CD4-positive, alpha-beta T cell (primary cell): ENCODE measurements at places on chromosomes 2 and 18.

DNA sequence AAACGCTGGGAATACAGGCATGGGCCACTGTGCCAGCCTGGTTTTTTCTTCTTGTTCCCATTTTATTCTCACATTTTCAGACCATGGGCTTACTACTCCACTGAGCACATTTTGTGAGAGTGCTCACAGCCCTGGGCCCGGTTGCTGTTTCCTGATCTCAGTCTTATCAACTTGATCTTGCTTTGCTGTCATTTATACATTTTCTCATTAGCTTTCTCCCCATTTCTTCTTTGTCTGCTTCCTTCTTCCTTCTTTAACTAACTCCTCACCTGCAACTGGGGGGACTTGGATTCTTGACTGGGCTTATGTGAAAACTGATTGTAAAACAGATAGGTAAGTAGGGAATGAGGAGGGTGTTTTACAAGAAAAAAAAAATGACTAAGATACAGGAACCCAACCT lies 117.3 kb downstream of the PLB1 start:
- DNase-seq = peak; percentile 55

- no peak for DNase-seq
These were observed 380.7 kb upstream of the TRIB2 start for GRCh38 chr2:12335995-12336394.

DNA sequence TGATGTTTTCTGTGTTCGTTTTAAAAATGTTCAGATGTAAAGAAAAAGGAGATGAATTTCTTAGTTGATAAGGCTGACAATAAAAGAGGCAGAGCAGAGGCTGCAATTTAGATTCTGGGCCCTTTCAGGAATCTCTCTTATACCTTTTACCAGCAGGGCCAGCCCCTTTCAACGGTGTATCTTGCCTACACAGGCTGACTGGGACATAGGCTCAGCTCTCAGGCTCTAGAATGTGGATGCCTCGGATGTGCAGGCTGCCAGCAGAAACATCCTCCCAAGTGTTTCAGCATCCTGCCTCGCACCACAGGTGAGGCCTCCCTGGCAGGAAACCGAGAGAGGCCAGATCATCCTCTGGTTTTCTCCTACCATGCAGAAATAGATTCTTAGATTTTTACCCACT lies 3.4 kb downstream of the C2orf80 start:
- no peak for DNase-seq

DNA sequence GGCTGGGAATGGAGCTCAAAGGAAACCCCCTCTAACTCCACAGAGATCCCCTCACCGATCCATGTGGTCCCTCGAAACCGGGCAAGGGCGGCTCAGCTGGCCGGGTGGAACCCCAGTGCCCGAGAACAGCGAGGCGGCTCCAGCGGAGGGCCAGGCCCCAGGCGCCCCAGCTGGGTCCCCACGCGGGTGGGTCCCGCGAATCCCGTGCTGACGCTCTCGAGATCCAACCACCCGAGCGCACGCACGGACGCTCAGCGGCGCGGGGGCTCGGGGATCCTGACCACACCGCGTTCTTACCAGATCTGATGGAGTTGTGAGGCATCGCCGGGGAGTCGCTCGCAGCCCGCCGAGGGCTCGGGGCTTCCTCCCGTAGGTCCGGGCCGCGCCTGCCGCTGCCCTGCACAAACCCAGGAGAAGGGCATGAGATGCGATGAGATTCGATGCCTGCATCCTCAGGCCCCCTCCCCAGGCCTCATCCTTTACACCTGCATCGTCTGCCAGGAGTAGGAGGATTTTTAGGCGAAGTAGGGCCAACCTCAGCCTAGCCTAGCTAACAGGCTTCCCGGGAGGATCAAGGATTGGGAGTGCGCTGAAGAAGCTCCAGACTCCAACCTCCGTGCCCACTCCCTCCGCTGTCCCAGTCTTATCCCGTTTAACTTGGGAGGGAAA lies 514 bp downstream of the PAX8 start:
- no peak for DNase-seq

DNA sequence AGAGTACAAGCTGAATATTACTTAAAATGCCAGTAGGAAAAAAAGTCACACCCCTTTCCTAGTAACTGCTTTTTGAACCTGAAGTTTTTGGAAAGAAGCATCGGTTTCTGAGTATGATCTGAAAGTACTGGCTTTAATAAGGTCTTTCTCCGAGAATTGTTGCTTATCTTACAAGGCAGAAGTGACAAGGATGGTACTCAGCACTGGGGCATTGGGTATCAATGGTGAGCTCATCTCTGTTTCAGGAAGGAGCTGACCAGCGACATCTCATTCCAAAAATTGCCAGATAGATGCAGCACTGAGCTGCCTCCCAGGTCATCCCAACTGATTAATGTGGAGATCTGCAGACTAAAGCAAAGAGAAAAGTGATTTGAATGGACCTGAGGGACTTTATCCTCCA lies 85.4 kb downstream of the FMNL2 start:
- no peak for DNase-seq

DNA sequence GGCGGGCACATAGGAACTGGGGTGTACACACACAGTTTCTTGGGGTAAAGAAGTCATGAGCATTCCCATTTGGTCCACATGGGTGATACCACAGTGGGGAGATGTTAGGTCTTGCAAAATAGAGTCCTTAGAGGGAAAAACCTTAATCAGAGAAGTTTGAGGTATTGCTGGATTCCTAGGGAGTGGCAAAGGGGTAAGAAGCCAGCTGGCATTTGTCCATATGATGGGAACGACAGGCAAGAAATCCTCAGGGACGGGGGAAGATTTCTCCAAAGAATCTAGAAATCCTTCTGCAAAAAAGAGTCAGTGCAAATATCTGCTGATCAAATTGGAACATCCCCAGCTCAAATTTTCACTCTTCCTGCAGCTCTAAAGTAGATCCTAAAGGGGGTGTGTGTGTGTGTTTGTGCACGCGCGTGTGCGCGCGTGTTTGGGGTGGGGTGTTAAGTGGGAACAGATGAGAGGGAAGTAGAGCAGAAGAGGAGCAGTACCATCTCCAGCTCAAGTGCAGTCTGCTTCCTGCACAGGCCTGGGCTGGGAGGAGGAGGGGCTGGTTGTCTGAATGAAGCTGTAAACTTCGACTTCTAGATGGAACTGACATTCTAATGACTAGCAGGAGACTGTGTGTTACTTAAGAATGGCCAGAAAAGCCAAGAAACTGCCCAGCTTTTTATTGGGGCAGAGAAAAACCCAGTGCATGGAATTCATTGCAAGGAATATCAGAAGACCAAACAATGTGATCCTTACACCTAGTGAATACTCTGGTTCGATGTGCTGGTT lies 168.0 kb downstream of the SPP2 start:
- DNase-seq = no peak

DNA sequence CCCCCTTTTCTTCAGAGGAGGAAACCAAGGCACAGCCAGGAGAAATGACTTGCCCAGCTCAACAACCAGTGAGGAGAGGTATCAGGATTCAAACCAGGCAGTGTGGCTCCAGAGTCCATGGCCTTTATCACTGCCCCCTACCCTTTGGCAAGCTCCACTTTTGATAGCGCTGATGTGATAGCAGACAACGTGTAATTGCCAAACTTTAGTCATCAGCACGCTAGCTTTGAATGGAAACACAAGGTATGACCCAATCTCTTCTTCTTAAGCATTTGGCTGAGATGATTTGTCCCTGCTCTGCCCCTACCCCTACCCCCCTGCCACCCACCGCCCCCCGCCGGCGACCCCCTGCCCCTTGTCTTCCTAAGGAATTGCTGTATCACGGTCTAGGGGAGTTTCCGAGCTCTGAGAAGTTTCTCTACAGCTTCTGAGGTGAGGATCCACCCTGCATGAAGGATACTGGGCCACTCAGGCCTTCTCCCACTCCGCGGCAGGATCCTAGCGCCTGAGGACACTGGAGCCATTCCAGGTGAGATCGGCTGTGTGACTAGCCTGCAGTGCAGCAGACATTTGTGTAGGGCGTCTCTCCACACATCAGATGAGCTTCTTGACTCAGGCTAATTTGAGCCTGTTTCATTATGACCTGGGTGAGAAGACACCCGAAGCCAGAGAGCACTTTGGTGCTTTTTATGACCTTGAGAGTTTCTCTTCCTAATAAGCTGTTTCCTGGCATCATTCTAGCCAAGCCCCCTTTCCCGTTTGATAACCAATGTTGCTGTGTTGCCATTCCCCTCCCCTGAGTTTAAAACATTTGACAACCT lies 75.1 kb upstream of the MAP4K4 start:
- DNase-seq = no peak

DNA sequence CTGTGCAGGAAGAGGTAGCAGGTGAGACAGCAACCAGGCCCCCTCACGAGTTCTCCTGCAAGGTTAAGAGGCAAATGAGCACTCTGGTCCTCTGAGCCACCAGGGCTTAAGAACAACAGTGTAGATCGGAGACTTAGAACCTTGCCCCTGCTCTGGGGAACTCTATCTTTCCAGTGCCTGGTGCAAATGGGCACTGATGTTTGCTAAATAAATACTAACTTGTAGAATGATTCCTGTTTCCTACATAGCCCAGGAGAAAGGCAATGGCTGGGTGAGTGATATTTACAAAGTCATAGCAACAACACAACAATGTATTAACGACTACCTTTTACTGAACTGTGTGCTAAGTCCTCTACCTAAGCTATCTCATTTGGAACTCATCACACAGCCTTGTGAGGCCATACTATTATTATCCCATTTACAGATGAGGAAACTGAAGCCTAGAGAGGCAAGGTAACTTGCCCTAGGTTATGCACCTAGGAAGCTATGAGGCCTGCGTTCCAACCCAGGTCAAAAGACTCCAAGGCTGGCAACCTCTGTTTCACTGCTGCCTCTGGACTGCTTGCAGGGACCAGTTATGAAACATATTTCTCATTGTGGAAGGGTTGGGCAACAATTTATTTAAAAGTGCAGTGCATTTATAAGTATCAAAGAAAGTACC lies 4.3 kb downstream of the ATP8B1 start:
- DNase-seq = no peak

GRCh38 chr2:161400076-161400475 lies 16.0 kb upstream of the TBR1 start:
- no peak for DNase-seq

DNA sequence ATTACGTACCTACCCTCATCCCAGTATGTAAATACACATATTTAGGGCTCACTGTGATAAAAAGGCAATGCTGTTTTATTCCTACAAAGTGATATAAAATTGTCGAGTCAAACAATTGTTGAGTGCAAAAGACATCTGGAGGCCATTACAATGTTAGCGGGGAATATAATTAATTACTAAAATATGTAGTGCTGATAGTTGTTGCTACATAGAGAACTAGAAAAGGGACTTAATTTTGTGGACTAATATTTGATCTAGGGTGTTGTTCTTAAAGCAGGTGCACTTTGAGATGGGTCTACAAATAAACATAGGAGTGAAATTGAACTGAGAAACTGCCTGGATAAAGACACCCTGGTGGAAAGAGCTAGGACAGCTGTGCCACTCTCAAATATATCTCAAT lies 300.1 kb downstream of the NOL4 start:
- no peak for DNase-seq

GRCh38 chr2:72041638-72042111 lies 106.0 kb downstream of the CYP26B1 start:
- no peak for DNase-seq

DNA sequence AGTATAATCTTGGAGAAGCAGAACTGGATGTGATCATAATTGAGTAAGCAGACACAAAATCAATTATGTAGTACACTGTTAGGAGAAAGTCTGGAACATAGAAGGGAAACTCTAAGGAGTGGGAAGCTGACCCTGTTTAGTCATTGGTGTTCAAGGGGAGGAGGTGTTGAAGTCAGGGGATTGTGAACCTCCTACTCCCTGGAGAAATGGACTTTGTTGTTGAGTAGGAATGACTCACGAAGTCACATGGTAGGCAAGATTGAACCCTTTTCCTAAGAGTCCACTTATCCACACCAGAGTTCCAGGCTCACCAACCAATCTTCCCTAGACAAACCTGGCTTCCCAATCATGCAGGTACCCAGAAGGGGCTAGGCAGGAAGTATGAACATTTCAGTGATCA lies 81.0 kb upstream of the BCL11A start:
- DNase-seq = no peak

GRCh38 chr2:56130463-56131070 lies 53.2 kb upstream of the CCDC85A start:
- no peak for DNase-seq

DNA sequence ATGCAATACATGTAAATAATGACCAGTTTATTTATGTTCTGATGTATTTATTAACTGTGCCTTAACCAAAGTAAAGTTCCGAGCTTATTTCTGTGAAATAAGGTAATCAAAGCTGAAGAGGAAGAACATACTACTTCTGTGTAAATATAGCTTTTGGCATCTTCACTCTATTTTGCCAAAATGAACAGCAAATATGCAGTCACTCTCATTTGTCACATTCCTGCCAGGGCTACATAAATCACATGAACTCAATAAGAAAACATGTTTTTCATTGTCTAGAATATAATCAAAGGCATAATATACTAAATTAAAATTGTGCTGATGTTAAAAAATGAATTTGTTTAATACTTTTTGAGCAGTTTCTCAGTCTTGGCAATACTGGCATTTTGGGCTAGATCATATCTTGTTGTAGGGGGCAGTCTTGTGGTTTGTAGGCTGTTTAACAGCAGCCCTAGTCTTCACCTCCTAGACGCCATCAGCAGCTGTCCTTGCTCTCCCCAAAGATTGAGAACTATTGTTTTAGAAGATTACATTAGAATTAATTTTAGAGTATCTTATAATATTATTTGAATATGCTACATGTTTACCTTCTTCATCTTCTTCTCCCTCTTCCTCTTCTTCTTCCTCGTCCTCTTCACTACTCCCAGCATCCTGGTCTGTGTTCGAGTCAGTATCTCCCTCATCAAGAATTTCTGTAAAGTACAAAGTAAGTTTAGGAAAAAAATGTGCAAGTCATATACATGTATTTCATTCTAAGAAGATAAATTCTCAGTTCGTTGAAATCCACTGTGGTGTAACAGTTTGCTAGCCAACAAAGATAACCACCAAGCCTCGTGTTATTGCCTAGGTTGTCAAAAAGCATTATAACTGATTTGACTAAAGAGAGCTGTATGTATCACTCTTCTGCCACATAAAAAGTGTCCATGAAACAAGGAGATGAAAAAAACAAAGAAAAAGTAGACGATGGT lies 41.5 kb downstream of the CWC22 start:
- DNase-seq = no peak

DNA sequence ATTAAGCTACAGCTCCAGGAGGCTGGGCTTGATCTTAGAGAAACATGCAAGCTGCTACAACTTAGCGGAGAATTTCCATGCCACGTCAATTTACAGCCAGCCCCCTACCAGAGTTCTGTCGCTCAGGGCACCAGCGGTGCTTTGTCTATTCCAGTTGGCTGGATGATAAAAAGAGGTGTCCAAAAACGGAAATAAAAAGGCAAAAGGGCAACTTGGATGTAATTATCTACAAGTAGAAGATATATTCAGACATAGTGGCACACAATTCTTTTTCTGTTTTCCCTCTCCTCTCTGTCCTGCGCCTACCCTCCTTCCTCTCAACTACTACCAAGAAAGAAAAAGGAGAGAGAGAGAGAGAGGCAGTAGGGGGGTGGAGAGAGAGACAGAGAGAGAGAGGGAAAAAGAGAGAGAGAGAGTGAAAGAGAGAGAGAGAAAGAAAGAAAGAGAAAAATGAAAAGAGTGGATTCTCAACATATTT lies 363 bp upstream of the RFTN2 start:
- no peak for DNase-seq
